HCEC 1CT (cell line): ENCODE measurements at places on chromosomes 16 and 17.
A peak's percentile ranks its signal among the peaks of the same experiment; 100 is the strongest.

- DNase-seq, result no peak
Observed at GRCh38 chr17:20706751-20707373, 127.3 kb downstream of the CDRT15L2 start.

GRCh38 chr17:45040459-45040858, 11.0 kb downstream of the DCAKD start:
- no peak for DNase-seq

DNA sequence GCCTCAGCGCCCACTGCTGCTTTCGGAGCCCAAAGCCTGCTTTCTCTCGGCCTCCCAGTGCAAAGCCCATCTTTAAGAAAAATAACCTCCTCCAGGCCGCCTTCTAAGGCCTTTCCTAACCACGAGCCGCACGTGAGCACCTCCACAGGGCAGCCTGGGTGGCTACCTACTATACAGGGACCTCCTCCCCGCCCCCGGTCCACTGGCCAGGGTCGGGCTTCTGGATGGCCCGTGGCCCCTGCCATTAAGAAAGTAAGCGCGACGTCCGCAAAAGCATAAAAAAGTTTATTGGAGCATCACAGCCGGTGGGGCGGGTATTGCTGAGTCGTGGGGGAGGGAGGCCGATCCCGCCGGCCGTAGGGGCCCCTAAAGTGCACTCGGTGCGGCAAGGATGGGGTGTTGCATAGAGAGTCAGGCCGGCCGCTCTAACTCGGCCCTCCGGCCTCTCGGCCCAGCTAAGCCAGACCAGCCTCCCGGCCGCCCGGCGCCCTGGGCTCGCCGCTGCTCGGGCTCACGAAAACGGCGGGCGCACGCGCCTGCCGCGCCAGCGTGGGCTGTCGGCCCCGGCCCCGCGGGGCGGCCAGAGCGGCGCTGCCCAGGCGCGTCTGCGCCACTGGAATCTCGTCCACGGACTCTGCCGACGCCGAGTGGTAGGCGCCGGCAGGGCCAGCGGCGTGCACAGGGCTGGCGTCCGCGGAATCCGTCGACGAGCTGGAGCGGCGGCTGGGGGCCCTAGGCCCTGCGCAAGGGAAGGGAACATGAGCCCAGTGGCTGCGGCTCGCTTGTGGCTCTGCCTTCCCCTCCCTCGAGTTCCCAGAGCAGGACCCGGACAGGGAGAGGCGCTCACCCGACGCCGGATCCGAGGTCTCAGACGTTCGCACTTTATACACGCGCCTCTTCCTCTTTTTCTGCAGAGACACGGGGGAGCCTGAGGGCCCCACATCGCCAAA, 1.1 kb upstream of the TPPP3 start:
- DNase-seq, result no peak

- DNase-seq, result no peak
Observed at GRCh38 chr16:6193718-6194117, 1096.1 kb upstream of the EEF2KMT start.

GRCh38 chr16:72025404-72026114, 17.0 kb downstream of the DHODH start:
- DNase-seq, result no peak

GRCh38 chr16:4962716-4963115, 4.6 kb downstream of the SEC14L5 start:
- DNase-seq, result no peak

GRCh38 chr16:49277386-49277742, 4.3 kb downstream of the CBLN1 start:
- no peak for DNase-seq

DNA sequence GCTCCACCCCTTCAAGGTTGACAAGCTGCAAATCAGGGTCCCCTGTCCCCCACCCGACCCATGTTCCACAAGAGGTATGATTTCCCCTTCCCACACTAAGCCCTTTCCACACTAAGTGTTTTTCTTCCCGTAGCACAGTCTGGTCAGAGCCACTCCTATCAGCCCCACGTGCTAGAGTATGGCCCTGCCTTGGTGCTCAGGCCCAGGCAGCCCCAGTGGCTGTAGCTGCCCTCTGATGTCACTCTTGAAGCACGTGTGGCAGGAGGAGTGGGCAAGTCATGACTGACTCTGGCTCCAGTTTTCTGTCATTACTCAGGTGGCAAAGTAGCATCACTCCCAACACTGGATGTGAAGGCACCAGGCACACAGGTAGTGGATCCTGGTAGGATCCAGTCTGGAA, 35.4 kb upstream of the ERN1 start:
- DNase-seq, result no peak

GRCh38 chr16:86377251-86378022, 132.9 kb upstream of the FOXF1 start:
- no peak for DNase-seq

- no peak for DNase-seq
Observed at GRCh38 chr17:14245002-14245401, 8.3 kb upstream of the CDRT15 start.

DNA sequence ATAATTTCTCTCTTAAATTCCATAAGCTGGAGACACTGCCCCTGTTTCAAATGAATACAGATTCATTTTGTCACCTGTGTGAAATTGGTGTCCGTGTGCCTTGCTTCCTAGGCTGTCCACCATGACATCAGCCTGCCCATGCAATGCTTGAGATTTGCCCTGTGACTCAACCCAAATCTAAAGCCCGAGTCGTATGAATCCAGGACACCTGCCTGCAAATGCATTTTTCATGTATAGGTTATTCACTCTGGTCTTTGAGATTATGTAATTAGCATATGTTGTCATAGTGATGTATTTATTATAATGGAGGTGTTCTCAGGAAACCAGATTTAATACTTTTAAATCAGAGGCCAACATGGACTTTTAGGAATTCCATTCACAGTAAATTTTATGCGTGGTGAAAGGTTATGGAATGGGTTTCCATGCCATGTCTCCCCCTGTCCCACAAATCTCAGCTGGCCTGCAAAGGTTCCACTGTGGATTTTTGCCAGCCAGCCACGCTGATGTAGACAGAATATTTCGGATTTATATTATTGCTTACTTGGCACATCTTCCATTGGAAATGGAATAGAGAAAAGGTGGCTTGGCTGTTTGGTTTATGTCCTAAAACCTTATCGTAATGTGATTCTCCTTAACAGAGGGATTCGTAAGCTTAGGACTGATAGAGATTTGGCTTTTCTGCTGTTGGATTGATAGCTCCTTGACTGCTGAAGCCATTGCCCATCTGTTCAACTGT, 551.1 kb downstream of the WWOX start:
- no peak for DNase-seq

GRCh38 chr16:74094514-74094913, 202.1 kb upstream of the PSMD7 start:
- no peak for DNase-seq

DNA sequence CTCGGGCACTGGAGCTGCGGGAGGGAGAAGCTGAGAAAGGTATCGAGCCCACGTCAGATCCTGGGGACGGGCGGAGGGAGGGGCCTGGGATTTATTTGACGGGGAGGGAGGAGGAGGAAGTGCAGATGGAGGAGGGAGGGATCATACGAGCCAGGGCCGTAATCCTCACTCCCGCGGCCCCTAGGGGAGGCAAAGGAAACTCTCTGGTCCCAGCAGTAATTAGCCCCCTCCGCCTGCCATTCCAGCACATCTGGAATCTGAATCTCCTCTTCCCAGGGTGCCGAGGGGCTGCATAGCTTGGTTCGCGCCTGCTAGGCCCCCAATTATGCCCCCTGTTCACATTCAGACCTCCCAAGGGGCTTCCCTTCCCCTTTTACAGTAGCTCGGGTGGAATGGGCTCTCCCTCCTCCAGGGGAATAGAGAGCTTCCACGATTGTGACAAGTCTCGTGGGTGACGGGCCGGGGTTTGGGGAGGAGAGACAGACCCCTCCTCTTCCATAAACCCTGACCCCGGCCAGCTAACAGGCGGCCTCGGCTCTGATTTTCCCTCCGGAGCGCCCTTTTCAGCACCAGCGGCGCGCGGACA, at the start of gene SEZ6L2:
SEZ6L2 (minus strand) TSS at position 35 of the 586 bp plus-strand sequence. CDS start 531 bp downstream, outside the sequence.
- peak; percentile 80 for DNase-seq

DNA sequence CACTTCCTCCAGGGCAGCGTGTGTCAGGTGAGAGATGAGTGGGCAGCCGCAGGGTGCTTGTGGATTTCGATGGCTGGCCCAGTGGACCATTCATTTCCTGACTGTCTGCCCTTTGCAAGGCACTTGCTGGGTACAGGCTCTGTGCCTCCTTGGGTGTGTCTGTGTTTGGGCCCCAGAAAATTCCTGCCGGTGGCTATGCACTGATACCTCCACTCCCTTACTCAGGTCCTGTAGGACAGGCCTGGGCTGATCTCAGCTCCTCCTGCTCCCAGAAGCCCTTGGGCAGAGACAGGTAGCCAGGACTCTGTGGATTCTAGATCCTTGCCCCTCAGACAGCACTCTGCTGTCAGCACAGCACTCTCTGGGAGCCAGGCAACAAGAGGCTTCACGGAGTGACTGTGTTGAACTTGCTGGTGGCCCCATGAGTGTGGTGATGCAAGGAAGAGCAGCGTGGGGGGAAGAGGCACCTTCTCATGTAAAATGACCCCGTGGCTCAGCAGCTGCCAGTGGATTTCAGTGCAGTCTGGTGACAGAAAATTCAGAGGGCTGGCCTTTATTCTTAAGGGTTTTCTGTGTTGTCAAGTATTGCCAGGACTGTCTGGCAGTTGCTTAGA, 29.0 kb downstream of the PGS1 start:
- no peak for DNase-seq

GRCh38 chr17:20986767-20987510, 55.9 kb downstream of the USP22 start:
- DNase-seq, result no peak

GRCh38 chr16:14602443-14602963, 27.6 kb downstream of the PARN start:
- no peak for DNase-seq

GRCh38 chr16:57802341-57803133, at the start of gene KIFC3:
TSS of gene KIFC3 (minus strand) at chr16:57802491. CDS start at chr16:57798243, 4,248 bp downstream.
- peak; percentile 69 for DNase-seq

GRCh38 chr17:34683390-34683789, 104.0 kb downstream of the TMEM132E start:
- DNase-seq, result no peak

DNA sequence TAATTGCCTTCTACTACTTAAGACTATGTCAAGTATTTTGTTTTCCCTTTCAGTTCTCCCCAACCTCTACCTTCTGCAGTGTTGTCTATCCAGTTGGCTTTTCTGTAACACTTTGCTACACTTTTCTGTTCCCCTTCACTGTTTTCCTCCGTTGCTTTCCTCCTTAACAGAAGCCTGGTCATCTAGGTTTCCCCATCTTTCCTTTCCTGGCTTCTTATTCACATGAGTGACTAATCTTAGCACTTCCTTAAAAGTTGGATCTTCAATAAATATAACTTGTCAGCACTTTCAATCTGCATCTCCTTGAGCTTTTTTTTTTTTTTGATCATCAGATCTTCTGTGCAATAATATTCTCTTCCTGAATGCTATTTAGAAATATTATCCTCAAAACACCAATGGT, 2.8 kb upstream of the SLFN11 start:
- peak; percentile 47 for DNase-seq

DNA sequence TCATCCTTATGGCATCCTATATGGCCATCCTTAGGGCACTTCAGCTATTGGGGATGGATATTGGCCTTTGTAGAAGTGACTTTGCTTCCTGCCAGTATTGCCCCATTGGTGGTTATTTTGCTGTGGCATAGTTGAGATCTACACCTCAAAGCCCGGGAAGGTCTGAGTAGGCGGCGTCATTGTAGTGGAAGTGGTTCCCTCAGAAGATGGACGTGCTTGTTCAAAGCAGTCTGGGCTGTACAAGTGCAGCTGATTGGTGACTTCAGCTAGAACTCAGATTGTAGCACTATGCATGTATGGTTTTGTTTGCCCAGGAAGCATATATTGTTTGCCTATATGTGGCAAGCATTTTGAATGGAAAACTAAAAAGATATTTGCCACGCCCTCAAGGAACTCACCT, 83.2 kb downstream of the TMC6 start:
- DNase-seq, result no peak

DNA sequence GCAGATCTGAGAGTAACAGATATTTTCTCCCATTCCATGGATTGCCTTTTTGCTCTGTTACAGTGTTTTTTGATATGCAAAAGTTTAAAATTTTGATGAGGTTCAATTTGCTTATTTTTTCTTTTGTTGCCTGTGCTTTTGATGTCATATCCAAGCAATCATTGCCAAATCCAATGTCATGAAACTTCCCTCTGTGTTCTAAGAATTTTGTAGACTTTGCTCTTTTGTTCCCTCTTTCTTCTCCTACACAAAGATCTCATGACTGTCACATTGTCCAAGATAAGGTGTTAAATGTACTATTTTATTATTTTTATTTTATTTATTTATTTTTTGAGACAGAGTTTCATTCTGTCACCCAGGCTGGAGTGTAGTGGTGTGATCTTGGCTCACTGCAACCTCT, 18.9 kb upstream of the KCNH6 start:
- no peak for DNase-seq

DNA sequence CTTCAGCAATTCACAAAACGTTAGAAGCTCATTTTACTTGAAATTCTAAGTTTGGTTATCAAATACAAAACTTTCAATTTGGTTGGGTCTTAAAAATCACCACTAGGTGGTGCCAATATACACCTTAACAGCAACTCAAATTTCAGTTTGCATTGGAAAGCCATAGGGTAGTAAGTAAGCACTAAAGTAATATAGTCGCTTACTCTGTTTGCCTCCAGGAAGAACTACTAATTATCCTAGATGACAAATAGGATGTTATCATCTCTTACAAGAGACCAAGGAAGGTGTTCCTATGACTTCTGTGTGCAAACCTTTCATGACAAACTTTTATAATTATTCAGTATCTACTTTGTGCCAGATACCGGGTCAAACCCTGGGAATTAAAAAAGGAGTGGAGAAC, 93.3 kb downstream of the MYO1D start:
- DNase-seq, result peak; percentile 58

- DNase-seq, result no peak
Observed at GRCh38 chr17:73901249-73901648, 257.0 kb upstream of the SDK2 start.

- DNase-seq, result no peak
Observed at GRCh38 chr16:2008009-2008526, 1.6 kb downstream of the ZNF598 start.

DNA sequence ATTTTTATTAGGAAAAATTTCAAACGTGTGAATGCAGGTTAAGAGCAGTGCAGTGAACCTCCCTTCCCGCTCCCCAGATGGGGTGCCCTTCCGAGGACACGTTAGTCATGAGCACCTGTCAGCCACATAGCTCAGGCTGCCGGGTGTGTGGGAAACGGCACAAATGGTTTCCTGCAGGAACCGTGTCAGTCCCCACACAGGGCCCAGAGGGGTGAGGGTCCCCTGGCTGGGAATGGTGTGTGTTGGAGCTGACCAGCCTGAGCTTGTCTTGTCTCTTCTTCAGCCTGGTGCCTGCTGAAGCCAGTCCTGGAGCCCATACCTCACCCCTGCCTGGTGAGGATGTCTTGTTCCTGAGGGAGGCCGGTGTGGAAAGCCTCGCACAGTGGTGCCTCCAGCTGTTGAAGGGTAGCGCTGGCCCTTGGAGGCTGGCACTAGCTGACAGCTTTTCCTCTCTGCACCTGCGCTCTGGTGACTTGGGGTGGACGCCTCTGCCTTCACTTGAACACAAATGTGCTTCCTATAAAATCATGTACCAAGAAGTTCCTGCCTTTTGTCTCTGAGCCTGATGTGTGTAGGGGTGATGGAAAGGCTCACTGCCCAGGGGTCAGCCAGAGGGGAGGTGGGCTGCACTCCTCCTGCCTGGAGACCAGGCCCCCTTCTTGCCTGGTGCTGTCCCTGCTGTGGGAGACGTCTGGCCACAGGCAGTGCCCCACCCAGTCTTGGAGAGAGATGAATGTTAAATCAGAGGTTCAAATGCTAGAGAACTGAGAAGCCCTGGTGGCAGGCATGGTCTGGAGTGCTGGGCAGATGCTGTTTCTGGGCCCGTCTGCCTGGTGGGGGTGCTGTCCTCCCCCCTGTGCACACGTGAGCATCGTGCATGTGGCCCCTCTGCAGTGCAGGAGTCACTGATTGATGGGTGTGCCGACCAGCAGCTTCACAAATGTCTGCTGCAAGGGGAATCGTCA, 102.6 kb upstream of the ZNF750 start:
- no peak for DNase-seq
